ENCODE measurements at places on chromosomes 7 and 10. TPM values are rescaled to one million over a fixed set of nuclear protein-coding genes. Genes with fewer than 3 reads are reported as not detected.

The CCDC146 gene
- 2.1 TPM for total RNA-seq

The NSMCE4A gene
- total RNA-seq: 11.7 TPM

The BBIP1 gene
- total RNA-seq: 14.1 TPM

The SPDYE2 gene
- total RNA-seq: not detected

The SVOPL gene
- not detected for total RNA-seq

The CPA4 gene
- 2.7 TPM for total RNA-seq

The CDC14C gene
- 0.09 TPM for total RNA-seq

The TBXAS1 gene
- 2.1 TPM for total RNA-seq

The TDRD1 gene
- not detected for total RNA-seq

The ERVW-1 gene
- not detected for total RNA-seq

The SRRM3 gene
- total RNA-seq: 0.94 TPM

Measured in bronchial smooth muscle cell (primary cell).